ENCODE measurements at places on chromosomes 6 and 20.

GRCh38 chr20:39378776-39379175, 416.6 kb downstream of the DHX35 start:
- no peak for DNase-seq

GRCh38 chr6:152130441-152130840, 323.0 kb downstream of the ESR1 start:
- no peak for DNase-seq

DNA sequence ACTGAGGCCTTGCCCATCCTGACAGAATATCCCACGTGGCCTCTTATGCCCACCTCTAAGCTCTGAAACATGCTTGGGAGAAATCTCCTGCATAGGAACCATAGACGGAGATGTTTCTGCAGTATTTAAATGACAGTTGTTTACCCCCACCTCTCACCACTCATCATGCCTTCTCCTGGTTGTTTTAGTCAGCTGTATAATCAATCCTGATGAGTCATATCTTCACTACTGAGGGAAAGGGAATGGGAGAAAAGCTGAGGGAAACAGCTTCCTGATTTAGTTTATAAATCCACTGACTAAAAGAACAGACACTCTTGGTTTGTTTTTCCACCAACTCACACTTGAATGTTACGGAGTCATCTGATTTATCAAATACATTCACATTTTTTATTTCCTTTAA, 113.2 kb upstream of the TENT5A start:
- DNase-seq, result no peak

GRCh38 chr20:63625771-63626423, 1.0 kb downstream of the GMEB2 start:
- DNase-seq, result no peak

DNA sequence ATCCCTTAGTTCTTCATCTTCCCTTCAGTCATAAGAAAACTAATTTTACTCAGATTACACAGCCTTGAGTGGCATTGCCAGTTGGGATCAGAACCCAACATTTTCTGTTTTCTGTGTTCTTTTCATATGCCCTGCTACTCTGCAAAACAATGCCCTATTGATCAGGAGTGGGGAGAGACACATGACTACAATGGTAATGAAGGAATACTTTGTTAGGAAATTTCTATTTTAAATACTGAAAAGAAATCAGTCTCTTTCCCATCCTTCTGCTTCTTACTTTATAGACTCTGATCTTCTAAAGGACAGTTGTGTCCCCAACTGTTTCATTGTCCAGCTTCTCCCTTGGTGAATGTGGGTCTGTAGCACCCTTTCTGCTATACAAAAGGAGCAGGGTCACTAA, 5.5 kb upstream of the PKIB start:
- no peak for DNase-seq
